Smooth muscle cell of trachea (primary cell): ENCODE measurements at places on chromosomes 3 and 15. TPM values are rescaled to one million over a fixed set of nuclear protein-coding genes. Genes with fewer than 3 reads are reported as not detected.

The SLC27A2 gene
- total RNA-seq: 0.15 TPM in 1 of 2 replicates, not detected in the other

The NR2E3 gene
- 0.29 TPM in 1 of 2 replicates, not detected in the other for total RNA-seq

The MYL3 gene
- not detected in 2 replicates for total RNA-seq

The LYZL4 gene
- not detected in 2 replicates for total RNA-seq

The GOLGA6L7 gene
- total RNA-seq: not detected in 2 replicates

The PLSCR5 gene
- total RNA-seq: not detected in 2 replicates

The LDHAL6B gene
- not detected in 2 replicates for total RNA-seq

The CTXN2 gene
- total RNA-seq: not detected in 2 replicates

The IQCF6 gene
- total RNA-seq: not detected in 2 replicates
